ENCODE measurements at places on chromosomes 12 and 14.

- no peak for DNase-seq
Measured at GRCh38 chr12:88935856-88936255, 355.6 kb upstream of the KITLG start.

GRCh38 chr12:124044809-124045321 lies 71.8 kb downstream of the ZNF664 start:
- DNase-seq = no peak

DNA sequence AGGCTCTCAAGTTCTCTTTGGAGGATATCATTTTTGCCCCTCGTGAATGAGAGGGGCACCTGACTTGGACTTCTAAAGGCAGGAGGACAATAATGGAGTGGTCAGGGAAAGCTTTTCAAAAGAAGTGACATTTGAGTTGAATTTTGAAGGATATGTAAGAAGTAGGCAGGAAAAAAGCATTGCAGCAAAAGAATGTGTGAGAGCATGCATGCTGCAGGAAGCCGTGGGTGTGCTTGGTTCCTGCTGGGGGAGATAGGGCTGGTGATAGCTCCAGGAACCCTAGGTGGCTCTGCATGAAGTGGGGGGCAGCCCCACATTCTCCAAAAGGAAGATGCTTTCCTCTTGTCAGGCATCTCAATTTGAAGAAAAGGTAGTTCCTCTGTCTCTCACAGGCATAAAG lies 23.1 kb downstream of the ACVR1B start:
- no peak for DNase-seq

DNA sequence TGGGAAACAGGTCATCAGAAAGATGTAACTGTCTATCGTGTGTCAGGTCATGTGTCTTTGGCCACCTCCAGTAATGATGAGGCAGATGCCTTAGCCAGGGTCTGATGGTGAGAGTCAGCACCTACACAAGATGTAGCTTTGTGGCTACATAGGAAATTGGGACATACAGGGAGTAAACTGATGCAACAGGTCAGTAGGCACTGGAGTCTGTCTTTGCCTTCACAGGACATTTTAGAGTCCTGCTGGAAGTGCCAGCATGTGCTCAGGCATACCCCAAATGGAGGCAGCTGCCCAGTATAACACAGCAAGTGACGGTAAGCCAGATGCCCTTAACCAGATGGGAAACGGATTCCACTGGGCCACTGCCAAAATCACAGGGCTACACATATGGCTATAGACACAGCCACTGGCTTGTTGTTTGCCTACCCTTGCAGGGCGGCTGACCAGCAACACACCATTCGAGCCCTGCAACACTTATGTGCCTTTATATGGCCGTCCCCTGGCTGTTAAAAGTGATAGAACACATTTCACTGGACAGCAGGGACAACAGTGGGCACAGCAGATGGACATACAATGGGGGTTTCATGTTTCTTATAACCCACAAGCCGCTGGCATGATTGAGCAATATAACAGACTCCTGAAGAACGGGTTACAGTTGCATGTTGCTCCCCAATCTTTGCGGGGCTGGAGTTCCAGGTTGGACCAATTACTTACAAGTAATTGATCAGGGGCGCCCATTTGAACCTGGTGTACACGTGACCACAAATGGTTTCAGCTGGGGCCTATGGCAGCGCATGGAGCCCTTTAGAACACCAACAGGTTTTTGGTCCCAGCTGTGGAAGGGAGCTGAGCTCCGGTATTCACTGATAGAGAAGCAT lies 12.9 kb upstream of the RNASE12 start:
- no peak for DNase-seq

- no peak for DNase-seq
Measured at GRCh38 chr12:63045020-63045860, 105.8 kb downstream of the AVPR1A start.

GRCh38 chr12:107374161-107374840 lies 281.0 kb upstream of the CRY1 start:
- DNase-seq = no peak

All from MM.1S (cell line).